ENCODE measurements at places on chromosomes 13 and 19. TPM values are rescaled to one million over a fixed set of nuclear protein-coding genes. Genes with fewer than 3 reads are reported as not detected.

GRCh38 chr13:110347535-110348308 lies 40.6 kb downstream of the COL4A2 start:
- DNase-seq, result peak; percentile 7

BEST2 gene
- not detected for polyA plus RNA-seq

FCGBP gene
- polyA plus RNA-seq, result 2.4 TPM

- DNase-seq, result no peak
These were observed 67.0 kb upstream of the SERP2 start for GRCh38 chr13:44306371-44307192.

GRCh38 chr19:8141726-8142512 lies 7.5 kb downstream of the FBN3 start:
- no peak for DNase-seq

GRCh38 chr13:95391362-95391761 lies 90.1 kb upstream of the ABCC4 start:
- DNase-seq, result no peak
